ENCODE measurements at places on chromosomes 3 and 15. TPM values are rescaled to one million over a fixed set of nuclear protein-coding genes. Genes with fewer than 3 reads are reported as not detected.

DNA sequence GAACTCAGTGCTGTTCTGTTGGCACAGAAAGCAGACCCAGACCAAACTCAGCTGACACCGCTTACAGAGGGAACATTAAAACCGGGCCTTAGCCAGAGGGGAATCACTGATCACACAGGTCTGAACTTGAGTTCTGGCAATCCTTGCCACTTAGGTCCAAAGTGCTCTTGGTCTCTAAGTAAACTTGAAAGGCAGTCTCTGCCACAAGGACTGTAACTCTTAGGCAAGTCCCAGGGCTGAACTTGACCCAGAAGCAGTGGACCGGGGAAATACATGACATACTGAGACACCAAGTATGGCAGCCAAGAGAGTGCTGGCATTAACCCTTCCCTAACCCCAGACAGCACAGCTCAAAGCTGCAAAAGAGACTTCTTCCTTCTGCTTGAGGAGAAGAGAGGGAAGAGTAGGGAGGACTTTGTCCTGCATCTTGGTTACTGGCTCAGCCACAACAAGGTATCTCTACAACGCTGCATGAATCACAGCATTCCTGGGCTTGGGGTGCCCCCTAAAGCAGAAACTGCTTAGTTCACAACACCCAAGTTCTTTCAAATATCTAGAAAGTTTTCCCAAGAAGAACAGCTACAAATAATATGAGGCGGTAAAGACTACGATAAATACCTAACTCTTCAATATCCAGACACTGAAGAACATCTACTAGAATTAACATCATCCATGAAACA lies 32.5 kb downstream of the NAALADL2 start:
- H3K27me3 ChIP-seq: no peaks in the 10 kb centered on the region
- H3K36me3 ChIP-seq: no peaks in the 10 kb centered on the region
- H3K27ac ChIP-seq: no peak overlapping the region
- H3K4me1 ChIP-seq: no peaks in the 10 kb centered on the region

Gene OIP5
- total RNA-seq: not detected

DNA sequence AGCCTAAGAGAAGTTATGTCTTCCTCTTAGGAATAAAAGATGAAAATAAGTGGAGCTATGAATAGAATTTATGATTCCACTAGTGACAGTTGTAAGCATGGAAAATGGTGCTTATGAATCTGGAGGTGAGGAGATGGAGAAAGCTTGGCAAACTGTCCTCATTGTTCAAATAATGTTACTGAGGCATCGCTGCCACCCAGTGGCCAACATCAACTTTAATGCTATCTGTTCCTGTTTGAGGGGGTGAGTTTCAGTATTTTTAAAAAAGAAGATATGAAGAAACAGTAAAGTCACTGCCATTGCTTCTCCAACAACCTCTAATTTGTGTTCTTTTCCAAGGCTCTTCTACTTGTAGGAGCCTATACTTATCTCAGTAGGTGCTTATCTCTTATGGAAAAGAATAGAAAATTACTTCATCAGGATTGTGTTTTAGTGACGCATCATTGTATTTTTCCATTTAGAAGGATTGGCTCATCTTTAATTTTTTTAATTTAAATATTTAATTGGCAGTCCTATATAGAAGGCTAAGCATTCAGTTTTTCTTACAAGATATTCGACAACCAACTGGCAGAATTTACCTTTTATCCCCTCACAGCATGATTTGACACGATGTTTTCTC lies 260.4 kb upstream of the P2RY1 start:
- H3K27ac ChIP-seq: no peak overlapping the region
- H3K4me1 ChIP-seq: peaks cover 4% of the 10 kb centered on the region
- H3K4me3 ChIP-seq: no peak overlapping the region

- DNase-seq: no peak
- H3K4me3 ChIP-seq: no peak overlapping the region
- no peaks in the 10 kb centered on the region for H3K36me3 ChIP-seq
- no peaks in the 10 kb centered on the region for H3K27me3 ChIP-seq
- no peak overlapping the region for H3K27ac ChIP-seq
These were observed 206.3 kb upstream of the CD96 start for GRCh38 chr3:111335512-111336303.

- DNase-seq: peak; percentile 89
- peaks cover 12% of the 10 kb centered on the region for H3K4me1 ChIP-seq
- H3K27me3 ChIP-seq: no peaks in the 10 kb centered on the region
- H3K4me3 ChIP-seq: no peak within 1 kb of the TSS
- H3K36me3 ChIP-seq: no peaks in the 10 kb centered on the region
These were observed at the start of gene MESP2 for GRCh38 chr15:89776274-89777072. Gene MESP2 (plus strand): TSS chr15:89776332. CDS start chr15:89776358, 26 bp downstream.

DNA sequence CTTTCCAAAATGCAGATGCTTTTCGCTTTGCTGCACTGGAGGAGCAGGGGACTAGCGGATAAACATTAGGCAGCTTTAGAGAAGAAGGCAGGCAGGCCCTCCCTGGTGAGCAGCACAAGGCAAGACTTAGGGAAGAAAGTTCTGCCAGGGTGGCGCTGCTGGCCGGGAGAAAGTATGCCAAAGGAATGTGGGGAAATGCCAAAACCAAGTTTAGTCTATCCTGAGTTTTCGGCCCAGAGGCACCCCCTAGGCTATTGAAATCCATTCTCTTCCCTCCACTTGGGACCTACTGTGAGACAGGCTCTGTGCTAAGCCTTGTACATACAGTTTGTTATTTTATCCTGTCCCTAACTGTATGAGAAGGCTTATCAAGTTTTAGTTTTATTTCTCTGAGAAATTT lies 9.2 kb downstream of the SHC4 start:
- H3K4me1 ChIP-seq: no peaks in the 10 kb centered on the region
- no peak for DNase-seq
- no peak overlapping the region for H3K27ac ChIP-seq
- no peak overlapping the region for H3K4me3 ChIP-seq
- H3K36me3 ChIP-seq: no peaks in the 10 kb centered on the region

Gene EEFSEC
- 28.7 TPM for total RNA-seq

GRCh38 chr3:172102123-172102882 lies 62.9 kb downstream of the FNDC3B start:
- no peaks in the 10 kb centered on the region for H3K36me3 ChIP-seq
- H3K27me3 ChIP-seq: no peaks in the 10 kb centered on the region
- H3K4me1 ChIP-seq: peaks cover 85% of the 10 kb centered on the region
- peak overlapping the region; percentile 45 for H3K27ac ChIP-seq

GRCh38 chr3:9036404-9037131 lies 73.3 kb upstream of the RAD18 start:
- H3K27ac ChIP-seq: peak overlapping the region; percentile 58
- no peaks in the 10 kb centered on the region for H3K27me3 ChIP-seq
- peaks cover 16% of the 10 kb centered on the region for H3K4me1 ChIP-seq

GRCh38 chr3:133991209-133991608 lies 38.5 kb downstream of the SLCO2A1 start:
- no peak overlapping the region for H3K27ac ChIP-seq
- DNase-seq: no peak
- peaks cover 20% of the 10 kb centered on the region for H3K4me1 ChIP-seq
- no peaks in the 10 kb centered on the region for H3K36me3 ChIP-seq
- no peak overlapping the region for H3K4me3 ChIP-seq
- H3K27me3 ChIP-seq: no peaks in the 10 kb centered on the region

DNA sequence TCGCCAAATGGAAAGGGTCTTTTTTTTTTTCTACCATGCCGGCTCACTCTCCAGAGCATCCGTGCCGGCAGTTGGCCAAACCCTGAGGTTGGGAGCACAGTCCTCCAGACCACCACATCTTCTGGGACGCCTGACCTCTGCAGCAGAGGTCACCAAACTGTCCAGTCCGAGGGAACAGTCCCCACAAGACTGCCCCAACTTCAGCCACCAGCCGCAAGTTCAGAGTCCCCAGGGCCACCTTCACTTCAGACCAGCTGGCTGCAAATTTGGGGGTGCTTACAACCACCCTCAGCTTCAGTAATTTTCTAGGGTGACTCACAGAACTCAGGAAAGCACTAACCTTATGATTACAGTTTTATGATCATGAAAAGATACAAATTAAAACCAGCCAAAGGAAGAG lies 28.9 kb downstream of the PLA2G4D start:
- H3K27me3 ChIP-seq: no peaks in the 10 kb centered on the region
- no peak overlapping the region for H3K4me3 ChIP-seq
- no peaks in the 10 kb centered on the region for H3K4me1 ChIP-seq
- DNase-seq: no peak
- no peaks in the 10 kb centered on the region for H3K36me3 ChIP-seq
- H3K27ac ChIP-seq: no peak overlapping the region

GRCh38 chr3:23735535-23736326 lies 70.0 kb upstream of the UBE2E1 start:
- no peaks in the 10 kb centered on the region for H3K27me3 ChIP-seq
- peaks cover 10% of the 10 kb centered on the region for H3K4me1 ChIP-seq
- H3K27ac ChIP-seq: no peak overlapping the region

GRCh38 chr15:96385195-96385594 lies 54.7 kb downstream of the NR2F2 start:
- DNase-seq: no peak
- H3K36me3 ChIP-seq: no peaks in the 10 kb centered on the region
- H3K4me3 ChIP-seq: no peak overlapping the region
- H3K4me1 ChIP-seq: no peaks in the 10 kb centered on the region
- H3K27me3 ChIP-seq: no peaks in the 10 kb centered on the region

- H3K36me3 ChIP-seq: no peaks in the 10 kb centered on the region
- H3K27me3 ChIP-seq: no peaks in the 10 kb centered on the region
- no peak overlapping the region for H3K27ac ChIP-seq
- no peaks in the 10 kb centered on the region for H3K4me1 ChIP-seq
- H3K4me3 ChIP-seq: no peak overlapping the region
These were observed 29.6 kb downstream of the DUT start for GRCh38 chr15:48360841-48361240.

Gene COL6A6
- 0.31 TPM for total RNA-seq

Gene SERINC4
- 0.14 TPM for total RNA-seq

GRCh38 chr15:35667908-35668307 lies 121.9 kb upstream of the DPH6 start:
- no peaks in the 10 kb centered on the region for H3K36me3 ChIP-seq
- DNase-seq: no peak
- peaks cover 56% of the 10 kb centered on the region for H3K4me1 ChIP-seq
- no peaks in the 10 kb centered on the region for H3K27me3 ChIP-seq
- no peak overlapping the region for H3K4me3 ChIP-seq

- DNase-seq: no peak
- no peaks in the 10 kb centered on the region for H3K27me3 ChIP-seq
- no peak overlapping the region for H3K4me3 ChIP-seq
- peaks cover 41% of the 10 kb centered on the region for H3K4me1 ChIP-seq
These were observed 61.9 kb downstream of the HMG20A start for GRCh38 chr15:77482570-77482969.

GRCh38 chr3:52279596-52279995 lies 1.1 kb upstream of the WDR82 start:
- DNase-seq: no peak
- peaks cover 12% of the 10 kb centered on the region for H3K4me1 ChIP-seq
- H3K4me3 ChIP-seq: peak overlapping the region; percentile 77
- no peaks in the 10 kb centered on the region for H3K27me3 ChIP-seq
- peak overlapping the region; percentile 98 for H3K27ac ChIP-seq

Gene ITIH3
- total RNA-seq: 0.21 TPM

GRCh38 chr15:95096651-95097050 lies 865.3 kb downstream of the MCTP2 start:
- H3K27me3 ChIP-seq: no peaks in the 10 kb centered on the region
- no peak overlapping the region for H3K27ac ChIP-seq
- no peak for DNase-seq
- no peaks in the 10 kb centered on the region for H3K4me1 ChIP-seq
- no peaks in the 10 kb centered on the region for H3K36me3 ChIP-seq

- H3K27me3 ChIP-seq: peaks cover 47% of the 10 kb centered on the region
- no peaks in the 10 kb centered on the region for H3K4me1 ChIP-seq
- H3K4me3 ChIP-seq: no peak overlapping the region
- no peaks in the 10 kb centered on the region for H3K36me3 ChIP-seq
These were observed 57.7 kb upstream of the BNIP2 start for GRCh38 chr15:59746777-59747176.

DNA sequence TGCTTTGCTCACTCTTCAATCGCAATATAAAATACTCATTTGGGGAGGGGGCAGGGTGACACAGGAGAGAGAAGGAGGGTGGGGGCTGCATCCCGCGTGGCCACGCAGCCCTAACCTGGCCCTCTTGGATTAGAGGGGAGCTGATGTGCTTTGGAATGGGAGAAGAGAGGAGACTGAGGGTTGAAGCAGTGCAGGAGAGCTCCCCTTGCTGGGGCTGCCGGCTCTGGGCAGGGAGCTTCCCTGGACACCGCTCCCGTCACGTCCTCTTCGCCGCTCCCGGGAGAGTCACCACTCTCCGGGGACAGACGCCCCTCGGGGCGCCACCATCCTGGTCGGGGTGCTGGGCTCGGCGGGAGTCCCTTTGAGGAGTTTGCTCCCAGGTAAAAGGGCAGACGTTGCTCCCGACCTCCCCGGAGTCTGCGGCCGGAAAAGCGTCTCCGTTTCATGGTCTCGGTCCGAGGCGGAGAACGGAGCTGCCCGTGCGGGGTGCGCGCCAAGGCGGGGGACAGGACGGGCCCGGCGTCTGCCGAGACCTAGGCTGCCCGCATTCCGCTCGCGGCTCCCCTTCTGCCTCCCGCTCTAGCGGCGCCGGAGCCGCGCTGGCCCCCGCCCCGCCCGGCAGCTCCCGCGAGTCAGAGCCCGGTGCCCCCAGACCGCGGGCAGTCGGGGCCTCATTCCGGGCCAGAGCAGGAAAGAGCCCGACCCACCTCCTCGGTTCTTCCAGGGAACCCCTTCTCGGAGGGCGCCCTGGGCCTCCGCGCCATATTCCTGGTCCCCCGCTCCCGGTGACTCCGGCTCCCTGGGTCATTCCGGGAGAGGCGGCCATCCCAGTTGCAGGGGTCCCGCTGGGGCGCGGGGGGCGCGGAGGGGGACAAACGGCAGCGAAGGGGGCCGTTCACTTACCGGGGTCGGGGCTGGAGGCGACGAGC lies 603 bp downstream of the SLC7A14 start:
- peak overlapping the region; percentile 30 for H3K4me3 ChIP-seq
- no peak for DNase-seq
- no peaks in the 10 kb centered on the region for H3K36me3 ChIP-seq
- H3K27me3 ChIP-seq: peaks cover 47% of the 10 kb centered on the region

Gene MESP1
- 5.1 TPM for total RNA-seq

- no peak overlapping the region for H3K27ac ChIP-seq
- DNase-seq: peak; percentile 23
- no peaks in the 10 kb centered on the region for H3K4me1 ChIP-seq
These were observed 136.4 kb upstream of the GOLGA6L4 start for GRCh38 chr15:84099181-84099580.

Gene CD200
- 23.9 TPM for total RNA-seq

- DNase-seq: no peak
- no peak overlapping the region for H3K27ac ChIP-seq
- no peaks in the 10 kb centered on the region for H3K36me3 ChIP-seq
- H3K4me3 ChIP-seq: no peak overlapping the region
- no peaks in the 10 kb centered on the region for H3K27me3 ChIP-seq
- peaks cover 31% of the 10 kb centered on the region for H3K4me1 ChIP-seq
These were observed 26.3 kb upstream of the EDEM1 start for GRCh38 chr3:5160940-5161858.

- H3K27me3 ChIP-seq: no peaks in the 10 kb centered on the region
- H3K4me3 ChIP-seq: no peak overlapping the region
- H3K27ac ChIP-seq: no peak overlapping the region
- H3K4me1 ChIP-seq: no peaks in the 10 kb centered on the region
- no peak for DNase-seq
These were observed 445.9 kb upstream of the PROK2 start for GRCh38 chr3:72230774-72231379.

GRCh38 chr3:161420746-161421145 lies 49.4 kb upstream of the SPTSSB start:
- peaks cover 4% of the 10 kb centered on the region for H3K4me1 ChIP-seq
- H3K27me3 ChIP-seq: no peaks in the 10 kb centered on the region
- DNase-seq: no peak
- H3K27ac ChIP-seq: no peak overlapping the region
- no peak overlapping the region for H3K4me3 ChIP-seq
- H3K36me3 ChIP-seq: no peaks in the 10 kb centered on the region

Gene CHRNA5
- total RNA-seq: 4.0 TPM

Gene LNP1
- 3.8 TPM for total RNA-seq

Gene NRG4
- not detected for total RNA-seq
